ENCODE measurements at places on chromosomes 4 and X. TPM values are rescaled to one million over a fixed set of nuclear protein-coding genes. Genes with fewer than 3 reads are reported as not detected.

VCX gene
- not detected for total RNA-seq

ETDA gene
- total RNA-seq, result not detected

MAP9 gene
- total RNA-seq, result 5.3 TPM

SLC38A5 gene
- total RNA-seq, result 93.9 TPM

DMRTC1B gene
- total RNA-seq, result not detected

KANTR gene
- 14.4 TPM for total RNA-seq

ADRA2C gene
- not detected for total RNA-seq

RP2 gene
- 9.6 TPM for total RNA-seq

STPG2 gene
- total RNA-seq, result not detected

PGRMC2 gene
- total RNA-seq, result 35.3 TPM

COL4A5 gene
- not detected for total RNA-seq

TAF7L gene
- not detected for total RNA-seq

PLS3 gene
- 3.7 TPM for total RNA-seq

IQCM gene
- total RNA-seq, result not detected

MAGEB10 gene
- not detected for total RNA-seq

AMER1 gene
- total RNA-seq, result 3.6 TPM

PABPC5 gene
- total RNA-seq, result not detected

SLC39A8 gene
- 60.3 TPM for total RNA-seq

CLDN34 gene
- total RNA-seq, result not detected

F8A3 gene
- 10.5 TPM for total RNA-seq

CXorf51A gene
- total RNA-seq, result not detected

HMX1 gene
- total RNA-seq, result not detected
